ENCODE measurements at places on chromosomes 13 and 19.

GRCh38 chr19:662207-662961 lies 630 bp downstream of the RNF126 start:
- no peak for DNase-seq

DNA sequence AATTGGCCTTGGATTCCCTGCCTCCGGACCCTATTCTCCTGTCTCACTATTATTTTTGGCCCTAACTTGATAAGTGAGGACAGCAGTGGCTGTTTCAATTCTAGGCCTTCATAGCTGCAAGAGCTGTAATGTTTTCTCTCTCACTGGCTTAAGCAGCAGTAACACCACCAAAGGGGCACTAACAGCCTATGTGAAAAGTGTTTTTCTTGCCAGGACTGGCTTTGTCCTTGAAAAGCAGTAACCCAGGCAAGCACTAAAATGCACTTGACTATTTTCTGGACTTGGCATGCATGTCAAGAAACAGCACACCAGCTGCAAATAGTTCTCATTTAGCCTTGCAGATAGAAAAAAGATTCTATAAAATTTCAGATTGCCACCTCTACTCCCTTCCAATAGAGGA lies 9.3 kb upstream of the FBXL3 start:
- DNase-seq = no peak

GRCh38 chr19:35309481-35310279 lies 17.7 kb downstream of the MAG start:
- no peak for DNase-seq

- no peak for DNase-seq
Measured at GRCh38 chr13:83024955-83025594, 857.2 kb downstream of the SLITRK1 start.

DNA sequence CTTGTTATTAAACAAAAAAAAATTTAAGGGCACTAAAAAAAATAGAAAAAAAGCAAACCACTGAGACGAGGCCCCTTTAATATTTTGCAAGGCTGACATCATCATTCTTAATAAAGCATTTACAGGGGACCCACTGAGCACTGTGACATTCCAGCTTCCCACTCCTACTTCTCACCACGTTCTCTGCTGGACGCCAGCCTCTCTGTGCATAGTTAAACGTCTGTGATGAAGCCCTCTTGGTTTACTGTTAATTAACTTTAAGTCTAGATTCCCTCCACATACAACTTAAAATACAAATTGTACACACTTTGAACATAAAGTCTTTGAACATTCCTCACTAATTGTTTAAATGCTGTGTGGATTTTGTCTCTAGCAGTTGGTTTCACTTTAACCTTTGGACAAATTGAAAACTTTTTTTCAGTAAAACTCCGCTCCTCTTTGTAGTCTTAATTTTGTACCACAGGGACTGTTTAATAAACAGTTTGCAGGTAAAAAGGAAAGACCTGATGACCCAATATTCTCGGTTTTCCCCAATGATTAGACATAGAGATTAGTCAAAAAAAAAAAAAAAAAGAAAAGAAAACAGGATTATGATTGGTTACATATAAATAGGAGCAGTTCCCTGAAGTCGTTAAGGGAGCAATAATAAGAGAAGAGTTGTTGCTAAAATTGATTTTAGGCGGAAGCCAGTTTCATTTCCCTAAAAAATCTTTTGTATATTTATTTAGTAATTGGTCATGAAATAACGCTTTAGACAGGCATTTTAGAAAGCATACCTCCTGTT lies 219.8 kb downstream of the MZT1 start:
- no peak for DNase-seq

DNA sequence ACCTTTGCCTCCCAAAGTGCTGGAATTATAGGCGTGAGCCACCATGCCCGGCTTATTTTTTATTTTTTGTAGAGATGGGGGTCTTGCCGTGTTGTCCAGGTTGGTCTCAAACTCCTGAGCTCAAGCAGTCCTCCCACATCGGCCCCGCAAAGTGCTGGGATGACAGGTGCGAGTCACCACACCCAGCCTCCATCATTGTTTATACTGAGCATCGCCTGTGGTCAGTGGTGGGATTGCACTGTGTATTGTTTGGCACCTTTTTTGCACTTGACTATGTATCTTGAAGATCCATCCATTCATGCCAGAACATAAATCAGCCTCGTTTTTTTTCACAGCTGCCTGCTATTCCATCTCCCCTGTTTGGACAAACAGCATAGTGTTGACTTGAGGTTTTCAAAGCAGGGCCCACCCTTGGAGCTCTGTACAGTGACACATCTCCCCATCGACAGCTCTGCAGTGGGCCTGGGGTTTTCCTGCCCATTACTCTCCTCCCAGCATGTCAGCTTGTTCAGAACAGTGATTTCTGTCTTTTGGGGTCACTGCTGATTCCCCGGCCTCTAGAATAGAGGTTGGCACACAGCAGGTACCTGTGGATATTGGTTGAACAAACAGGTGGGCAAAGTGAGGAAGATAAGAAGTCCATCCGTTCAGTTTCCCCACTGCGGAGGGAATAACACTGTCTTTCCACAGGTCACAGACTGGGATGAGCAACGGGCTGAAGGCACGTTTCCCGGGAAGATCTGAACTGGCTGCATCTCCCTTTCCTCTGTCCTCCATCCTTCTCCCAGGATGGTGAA lies 8.2 kb upstream of the UPK1A start:
- DNase-seq = no peak

GRCh38 chr13:67763384-67763783 lies 533.2 kb upstream of the PCDH9 start:
- DNase-seq = no peak

DNA sequence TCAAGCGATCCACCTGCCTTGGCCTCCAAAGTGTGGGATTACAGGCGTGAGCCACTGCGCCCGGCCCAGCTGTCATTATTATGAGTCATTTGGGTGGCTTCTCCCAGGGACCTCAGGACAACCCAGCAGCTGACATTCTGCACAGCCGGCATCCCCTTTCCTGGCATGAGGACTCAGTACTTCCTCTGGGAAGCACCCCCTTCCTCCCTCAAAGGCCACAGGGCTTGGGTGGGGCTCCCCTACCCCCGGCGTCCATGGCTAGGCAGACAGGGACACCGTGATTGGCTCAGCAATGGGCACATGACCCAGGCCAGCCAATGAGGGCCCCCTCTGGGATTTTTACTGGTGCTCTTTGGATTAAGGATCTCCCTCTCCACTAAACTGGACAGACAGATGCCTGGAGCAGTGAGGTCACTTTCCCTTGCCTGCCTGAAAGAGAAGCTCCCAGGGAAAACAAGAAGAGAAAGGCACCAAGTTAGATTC lies 6.0 kb downstream of the KANK2 start:
- no peak for DNase-seq

DNA sequence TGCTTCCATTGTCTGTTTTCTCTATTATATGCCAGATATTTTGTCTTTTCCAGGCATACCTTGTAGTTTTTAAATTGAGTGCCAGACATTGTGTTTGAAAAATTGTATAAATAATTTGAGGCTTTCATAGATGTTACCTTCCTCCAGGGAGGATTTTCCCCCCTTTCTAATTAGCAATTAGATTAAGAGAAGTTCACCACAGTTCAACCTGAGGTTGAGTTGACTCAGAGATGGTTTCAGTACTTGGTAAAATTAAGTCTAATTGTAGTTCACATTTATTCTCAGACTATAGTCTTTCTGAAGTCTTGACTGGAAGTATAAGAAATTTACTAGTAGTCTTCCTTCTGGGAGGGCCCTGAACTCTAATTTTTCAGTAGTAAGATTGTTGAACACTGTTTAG lies 104.1 kb upstream of the SCEL start:
- no peak for DNase-seq
